EH (cell line): ENCODE measurements at places on chromosomes 3 and 15.
A peak's percentile ranks its signal among the peaks of the same experiment; 100 is the strongest.

GRCh38 chr3:151003029-151003767, 30.7 kb upstream of the CLRN1 start:
- DNase-seq, result no peak

DNA sequence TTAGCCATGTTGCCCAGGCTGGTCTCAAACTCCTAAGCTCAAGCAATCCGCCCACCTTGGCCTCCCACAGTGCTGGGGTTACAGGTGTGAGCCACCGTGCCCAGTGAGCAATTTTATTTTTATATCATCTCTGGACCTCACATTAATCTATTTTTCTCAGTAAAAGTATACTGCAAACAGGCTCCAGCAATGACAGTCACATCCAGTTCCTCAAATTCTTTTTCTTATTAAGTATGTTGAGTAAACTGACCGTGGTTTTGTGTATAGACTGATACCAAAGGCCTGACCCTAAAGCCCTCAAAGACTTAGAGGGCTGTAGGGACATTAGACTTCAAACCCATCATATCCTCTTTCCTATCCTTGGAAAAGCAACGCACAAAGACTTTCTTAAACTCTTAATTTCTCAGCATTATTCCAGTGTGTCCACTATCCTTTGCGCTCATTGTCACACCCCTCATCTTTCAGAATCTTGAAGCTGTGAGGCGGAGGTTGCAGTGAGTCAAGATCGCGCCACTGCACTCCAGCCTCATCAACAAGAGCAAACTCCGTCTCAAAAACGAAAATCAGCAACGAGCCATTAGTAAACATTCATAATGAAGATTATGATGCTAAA, 2.0 kb downstream of the NGLY1 start:
- no peak for DNase-seq

DNA sequence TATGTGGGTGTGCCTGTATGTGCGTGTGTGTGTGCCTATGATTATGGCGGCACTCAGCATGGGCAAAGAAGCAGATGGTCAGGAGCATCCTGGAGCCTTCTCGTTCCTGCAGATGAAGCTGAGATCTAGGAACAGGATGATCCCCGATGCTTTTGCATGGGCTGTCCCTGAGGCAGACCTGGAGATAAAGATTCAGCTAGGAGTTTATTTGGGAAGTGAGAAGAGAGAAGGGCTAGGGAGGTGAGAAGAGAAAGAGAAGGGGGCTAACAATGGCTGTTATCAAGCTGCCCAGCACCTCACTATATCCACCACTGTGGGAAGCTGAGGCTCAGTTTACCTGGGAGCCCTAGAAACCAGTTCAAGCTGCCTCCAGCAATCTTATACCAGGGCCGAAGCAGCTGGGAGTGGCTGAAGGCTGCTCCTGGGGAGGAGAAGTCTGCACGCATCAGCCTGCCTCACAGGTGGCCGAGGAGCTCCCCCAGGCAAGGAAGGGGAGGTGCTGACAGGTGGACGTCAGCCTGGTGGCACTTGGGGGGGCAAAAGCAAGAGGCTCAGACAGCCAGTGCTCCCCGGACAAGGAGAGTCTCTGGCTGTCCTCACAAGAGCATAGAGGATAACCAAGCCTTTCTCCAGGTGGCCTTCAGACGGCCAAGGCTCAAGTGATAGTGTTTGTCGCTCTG, 94.0 kb upstream of the IQSEC1 start:
- DNase-seq, result no peak

DNA sequence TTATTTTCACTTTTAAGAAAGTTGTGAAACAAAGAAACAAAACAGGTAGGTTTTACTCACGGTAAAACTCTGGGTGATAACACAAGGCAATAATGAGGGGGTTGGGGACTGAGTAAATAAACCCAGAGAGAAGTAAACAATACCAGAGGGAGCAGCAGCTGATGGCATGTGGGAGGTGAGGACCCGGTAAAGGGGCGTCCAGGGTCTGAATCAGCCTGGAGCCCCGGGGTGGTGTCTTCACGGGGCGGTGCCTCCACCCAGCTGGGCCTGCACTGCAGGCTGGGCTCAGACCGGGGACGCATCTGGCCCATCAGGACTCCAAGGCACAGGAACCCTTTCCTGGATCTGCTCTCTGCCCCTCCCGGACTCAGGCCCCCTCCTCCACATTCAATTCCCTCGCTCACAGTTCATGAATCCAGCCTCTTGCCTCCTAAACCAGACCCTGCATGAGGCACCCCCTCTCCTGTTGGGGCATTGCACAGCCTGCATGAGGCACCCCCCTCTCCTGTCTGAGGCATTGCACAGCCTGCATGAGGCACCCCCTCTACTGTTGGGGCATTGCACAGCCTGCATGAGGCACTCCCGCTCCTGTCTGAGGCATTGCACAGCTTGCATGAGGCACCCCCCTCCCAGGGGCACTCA, 73.9 kb upstream of the MFGE8 start:
- DNase-seq, result no peak

DNA sequence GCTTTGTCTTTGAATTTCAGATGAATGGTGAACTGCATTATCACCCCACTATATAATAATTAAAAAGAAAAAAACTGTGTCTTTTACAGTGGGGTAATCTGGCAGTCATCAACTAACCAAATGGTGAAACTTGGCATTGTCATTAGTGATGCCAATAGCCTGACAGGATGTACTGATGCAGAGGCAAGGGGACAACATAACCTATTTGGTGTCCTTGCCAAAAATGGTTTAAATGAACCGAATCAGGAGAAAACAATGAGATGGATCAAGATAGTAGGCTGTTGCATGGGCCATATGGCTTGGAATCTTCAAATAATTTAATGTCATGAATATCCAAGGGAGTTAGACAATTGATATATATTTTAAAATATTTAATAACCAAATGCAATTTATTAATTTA, 738.7 kb downstream of the FHIT start:
- DNase-seq, result no peak

GRCh38 chr3:119913021-119913420, 131.1 kb downstream of the NR1I2 start:
- DNase-seq, result peak; percentile 78

- DNase-seq, result no peak
Observed at GRCh38 chr3:61358364-61358763, 107.1 kb upstream of the FHIT start.

DNA sequence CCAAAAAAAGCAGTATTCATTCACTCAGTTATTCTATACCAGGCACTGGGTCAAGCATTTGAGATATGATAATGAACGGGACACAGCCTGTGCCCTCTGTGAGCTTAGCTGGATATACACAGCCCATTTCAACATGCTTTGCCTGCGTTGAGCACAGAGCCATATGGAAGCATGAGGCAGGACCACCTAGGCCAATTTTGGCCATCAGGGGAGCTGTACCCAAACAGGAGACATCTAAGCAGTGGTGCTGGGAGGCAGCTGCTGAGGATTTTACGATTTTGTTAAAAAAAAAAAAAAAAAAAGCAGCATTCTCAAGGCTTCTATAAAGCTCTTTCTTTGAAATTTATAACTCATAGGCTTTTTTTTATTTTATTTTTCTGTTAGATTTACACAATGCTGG, 87.2 kb upstream of the SLC2A2 start:
- no peak for DNase-seq
